Stimulated activated CD8-positive, alpha-beta memory T cell treated with anti-CD3 and anti-CD28 coated beads, Interleukin-15, amount 100 ng/mL, for 1 hour (primary cell): ENCODE measurements at places on chromosomes 7 and 10.

DNA sequence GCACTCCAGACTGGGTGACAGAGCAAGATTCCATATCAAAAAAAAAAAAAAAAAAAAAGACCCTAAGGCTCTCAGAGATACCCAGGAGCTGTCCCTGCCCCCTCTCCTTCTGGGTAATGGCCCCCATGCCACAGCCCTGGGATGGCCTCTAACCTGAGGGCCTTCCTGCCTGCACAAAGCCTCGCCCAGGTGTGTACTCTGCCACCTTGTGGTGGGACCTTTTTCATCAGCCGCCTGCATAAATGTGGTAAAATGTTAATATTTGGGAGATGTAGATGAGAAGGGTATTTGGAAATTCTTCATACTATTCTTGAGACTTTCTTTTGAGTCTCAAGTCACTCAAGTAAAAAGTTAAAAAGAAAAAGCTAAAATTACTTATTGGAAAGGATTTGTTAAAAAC is 46.3 kb upstream of the RNF216 start:
- no peak for DNase-seq

- no peak for DNase-seq
Observed at GRCh38 chr10:88664142-88664541, at the start of gene LIPF. Gene LIPF, plus strand, starts transcription at chr10:88664442. Its CDS starts 2,856 bp downstream, at chr10:88667298.

DNA sequence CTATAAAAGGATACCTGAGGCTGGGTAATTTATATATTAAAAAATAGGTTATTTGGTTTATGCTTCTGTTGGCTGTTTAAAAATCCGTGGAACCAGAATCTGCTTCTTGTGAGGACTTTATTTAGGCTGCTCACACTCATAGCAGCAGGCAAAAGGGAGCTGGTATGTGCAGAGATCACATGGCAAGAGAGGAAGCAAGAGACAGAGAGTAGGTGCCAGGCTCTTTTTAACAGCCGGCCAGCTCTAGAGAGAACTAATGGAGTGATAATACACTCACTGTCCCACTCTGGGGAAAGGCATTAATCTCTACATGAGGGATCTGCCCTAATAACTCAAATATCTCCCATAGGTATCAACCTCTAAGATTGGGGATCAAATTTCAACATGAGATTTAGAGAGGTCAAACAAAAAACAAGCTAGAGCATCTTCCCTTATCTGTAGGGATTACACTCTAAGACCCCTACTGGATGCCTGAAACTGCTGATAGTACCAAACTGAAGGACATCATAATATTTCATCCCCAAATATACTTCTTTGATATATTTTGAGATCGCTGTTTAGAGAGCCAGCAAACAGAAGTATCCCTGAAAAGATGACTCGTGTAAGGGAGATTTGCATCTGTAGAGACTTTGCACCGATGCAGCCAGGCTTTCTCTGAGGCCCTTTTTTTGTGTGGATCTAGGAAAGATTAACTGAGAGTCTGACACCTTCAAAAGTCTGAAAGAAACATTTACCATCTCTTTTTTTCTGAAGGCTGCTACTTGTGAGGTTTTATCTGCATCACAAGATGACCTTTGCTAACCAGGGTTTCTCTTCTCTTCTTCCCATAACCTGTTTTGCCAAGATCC is 717.0 kb upstream of the MBL2 start:
- no peak for DNase-seq

DNA sequence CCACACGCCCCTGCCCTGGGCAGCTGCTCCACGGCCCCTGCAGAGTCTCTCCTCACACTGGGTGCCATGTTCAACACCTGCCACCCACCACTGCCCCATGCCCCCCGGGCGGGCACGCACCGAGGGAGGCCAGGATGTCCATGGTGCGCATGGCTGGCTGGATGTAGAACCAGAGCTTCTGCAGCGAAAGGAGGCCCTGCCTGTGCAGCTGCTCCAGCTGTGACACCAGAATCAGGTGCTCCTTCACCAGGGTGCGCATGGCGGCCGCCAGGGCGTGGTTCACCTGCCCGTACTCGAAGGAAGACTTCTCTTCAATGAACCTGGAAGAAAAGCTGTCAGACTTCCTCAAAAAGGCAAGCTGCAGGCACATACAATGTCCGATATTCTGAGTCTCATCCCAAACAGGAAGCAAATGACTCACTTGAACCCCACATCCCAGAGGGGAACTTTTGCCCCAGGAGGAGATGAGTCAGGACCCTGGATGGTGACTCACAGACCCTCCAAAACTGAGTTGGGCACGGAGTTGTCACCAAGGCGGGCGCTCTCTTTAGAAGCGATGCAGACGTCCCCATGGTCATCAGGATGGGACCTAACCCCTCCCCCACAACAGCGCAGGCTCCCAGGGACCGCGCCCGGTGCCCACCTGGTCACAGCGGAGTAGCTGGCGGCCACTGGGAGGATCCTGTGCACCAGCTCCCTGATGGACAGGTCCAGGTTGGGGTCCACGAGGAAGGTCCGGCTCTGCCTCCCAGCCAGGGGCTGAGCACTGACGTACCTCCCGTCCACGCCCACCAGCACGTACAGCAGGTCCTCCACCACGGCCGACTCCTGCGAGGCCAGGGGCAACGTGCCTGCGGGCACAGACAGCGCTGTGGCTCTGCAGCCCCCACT is 15.5 kb downstream of the TUBGCP2 start:
- DNase-seq, result no peak

DNA sequence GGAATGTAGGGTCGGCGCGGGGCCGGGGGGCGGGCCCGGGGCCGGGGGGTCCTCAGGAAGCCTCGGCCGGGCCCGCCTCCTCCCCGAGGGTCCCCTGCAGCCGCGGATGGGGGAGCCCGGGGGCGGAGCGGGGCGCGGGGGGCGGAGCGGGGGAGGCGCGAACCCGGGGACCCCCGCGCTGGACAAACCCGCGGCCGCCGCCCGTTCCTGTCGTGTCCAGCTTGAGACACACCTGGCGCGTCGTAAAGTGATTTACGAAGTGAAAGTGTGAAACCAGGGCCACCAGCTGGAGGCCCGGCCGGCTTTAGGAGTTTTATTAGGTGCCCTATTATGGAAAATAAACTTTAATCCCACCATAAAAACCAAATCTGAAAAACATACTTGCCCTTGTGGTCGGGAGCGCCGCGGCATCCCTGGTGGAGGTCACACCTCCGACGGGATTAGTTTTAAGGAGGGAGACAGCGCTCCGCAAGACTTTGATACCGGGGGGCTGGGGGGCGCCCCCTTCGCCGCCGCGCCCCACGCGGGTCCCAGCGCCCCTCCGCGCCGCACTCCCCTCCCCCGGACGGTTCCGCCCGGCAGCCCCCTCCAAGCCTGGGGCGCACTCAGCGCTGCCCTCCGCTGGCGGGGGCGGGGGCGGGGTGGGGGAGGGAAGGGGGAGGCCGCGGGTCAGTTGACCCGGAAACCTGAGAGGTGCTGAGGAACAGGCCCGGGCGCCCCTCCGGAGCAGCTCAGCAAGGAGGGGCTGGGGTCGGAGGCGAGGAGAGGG is 10.3 kb downstream of the MNX1 start:
- no peak for DNase-seq

GRCh38 chr7:95342642-95343307 is 18.4 kb upstream of the PON1 start:
- no peak for DNase-seq

DNA sequence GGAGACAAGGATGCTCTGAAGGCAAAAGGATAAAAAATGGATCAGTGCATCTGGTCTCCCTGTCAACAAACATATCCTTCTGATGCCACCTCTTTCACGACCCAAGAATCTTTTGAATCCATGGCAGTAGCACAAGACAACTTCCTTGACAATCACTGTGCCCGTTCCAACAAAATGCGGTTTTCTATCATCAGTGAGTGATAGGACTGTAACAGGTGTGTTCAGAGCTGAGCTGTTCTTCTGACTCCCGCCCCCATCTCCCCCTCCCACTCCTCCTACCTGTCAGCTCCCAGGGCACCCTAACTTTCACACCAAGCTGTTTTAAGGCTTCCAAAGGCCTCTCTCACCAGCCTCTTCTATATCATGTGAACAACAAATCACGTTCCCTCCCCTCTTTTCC is 74.8 kb downstream of the PARD3 start:
- no peak for DNase-seq

- DNase-seq, result no peak
Observed at GRCh38 chr7:30926313-30926712, 14.7 kb downstream of the AQP1 start.
